ENCODE measurements at places on chromosomes 1 and 21.

DNA sequence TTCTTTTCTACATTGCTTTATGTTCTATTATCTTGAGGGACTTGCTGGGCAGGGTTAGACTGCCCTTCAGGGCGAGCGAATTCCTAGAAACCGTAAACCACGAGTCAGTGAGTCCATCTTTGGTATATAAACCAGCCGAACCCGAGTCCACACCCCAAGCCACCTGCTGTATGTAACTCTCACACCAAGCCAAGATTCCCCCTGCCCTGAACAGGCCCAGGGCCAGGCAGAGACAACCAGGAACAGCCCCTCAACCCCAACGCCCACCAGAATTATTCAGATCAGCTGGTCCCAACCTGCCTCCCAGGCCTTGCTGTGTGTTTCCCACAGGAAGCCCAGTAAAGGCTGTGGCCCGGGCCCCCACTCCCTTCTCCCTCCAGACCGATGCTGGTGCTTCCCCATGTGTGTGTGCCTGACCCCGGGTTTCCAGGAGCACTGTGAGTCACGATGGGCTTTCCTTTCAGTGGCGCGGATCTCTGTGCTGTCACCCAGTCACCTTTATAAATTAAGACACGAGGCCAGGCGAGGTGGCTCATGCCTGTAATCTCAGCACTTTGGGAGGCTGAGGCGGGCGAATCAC is 17.1 kb downstream of the KIF17 start:
- DNase-seq = no peak

- DNase-seq = no peak
Observed at GRCh38 chr1:156598731-156599432, 2.4 kb downstream of the GPATCH4 start.

DNA sequence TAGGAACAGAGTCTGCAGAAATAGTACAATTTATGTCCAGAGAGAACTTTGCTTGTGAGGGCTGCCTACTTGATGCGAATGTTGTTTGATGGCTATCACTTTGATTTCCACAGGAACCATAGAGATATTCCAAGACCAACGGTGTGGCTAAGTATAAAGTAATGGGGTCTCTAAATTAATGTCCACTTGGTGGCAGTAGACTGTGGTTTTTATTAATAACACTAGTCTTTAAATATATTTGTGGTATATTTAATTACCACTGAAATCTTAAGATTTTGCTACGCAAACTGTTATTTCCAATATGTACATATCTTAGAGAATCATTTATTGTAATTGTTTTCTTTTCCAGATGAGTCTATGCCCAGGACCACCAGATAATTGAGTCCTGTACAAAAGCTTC is 647.9 kb downstream of the PLA2G4A start:
- no peak for DNase-seq

GRCh38 chr1:201724039-201724765 is 104.8 kb upstream of the IPO9 start:
- DNase-seq = no peak

DNA sequence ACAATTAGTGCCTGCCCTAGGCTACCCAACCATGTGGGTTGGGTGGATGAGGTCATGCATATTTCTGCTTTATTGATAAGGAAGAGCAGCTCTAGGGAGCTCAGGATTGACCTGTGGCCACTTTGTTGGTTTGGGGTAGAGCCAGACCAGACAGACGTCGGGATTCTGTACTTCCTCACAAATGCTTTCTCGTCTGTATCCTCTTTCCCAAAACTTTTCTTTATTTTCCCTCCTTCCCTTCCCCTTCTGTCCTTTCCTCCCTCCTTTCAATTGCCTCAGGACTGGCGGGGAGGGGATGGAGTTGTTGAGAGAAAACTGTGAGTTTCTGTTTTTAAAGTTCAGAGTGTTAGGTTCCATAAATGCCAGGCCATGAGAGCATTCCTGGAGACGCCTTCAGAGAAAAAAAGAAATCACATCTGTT is 68.0 kb downstream of the UCK2 start:
- DNase-seq = no peak

Data from AG09319 (cell line).